ENCODE measurements at places on chromosomes 2 and 18. TPM values are rescaled to one million over a fixed set of nuclear protein-coding genes. Genes with fewer than 3 reads are reported as not detected.

LOXL3 gene
- 11.4 TPM for total RNA-seq

CTAGE1 gene
- not detected for total RNA-seq

REL gene
- 4.1 TPM for total RNA-seq

LCT gene
- not detected for total RNA-seq

IL1A gene
- total RNA-seq, result not detected

SERPINB12 gene
- total RNA-seq, result not detected

SPOPL gene
- total RNA-seq, result 6.4 TPM

GPATCH11 gene
- 3.8 TPM for total RNA-seq

C1GALT1C1L gene
- total RNA-seq, result not detected

RBM44 gene
- total RNA-seq, result 0.25 TPM

DSC3 gene
- total RNA-seq, result not detected

DYSF gene
- total RNA-seq, result 0.18 TPM

ANKRD30B gene
- total RNA-seq, result not detected

RAD51AP2 gene
- not detected for total RNA-seq

LRRTM4 gene
- total RNA-seq, result not detected

DNAH7 gene
- total RNA-seq, result 0.06 TPM

RAB11FIP5 gene
- 19.0 TPM for total RNA-seq

WNT6 gene
- 0.14 TPM for total RNA-seq

HJURP gene
- 38.5 TPM for total RNA-seq

VAPA gene
- 141 TPM for total RNA-seq

NEU2 gene
- not detected for total RNA-seq

NT5DC4 gene
- total RNA-seq, result not detected

DOK6 gene
- total RNA-seq, result 0.10 TPM

PSTPIP2 gene
- total RNA-seq, result 19.0 TPM

SGO2 gene
- total RNA-seq, result 2.6 TPM

REV1 gene
- 25.4 TPM for total RNA-seq

CTLA4 gene
- total RNA-seq, result not detected

ANKRD44 gene
- not detected for total RNA-seq

PTPRN gene
- 0.71 TPM for total RNA-seq

ATP6V1B1 gene
- total RNA-seq, result not detected

GCG gene
- not detected for total RNA-seq

RPE gene
- 37.1 TPM for total RNA-seq

CCDC148 gene
- 4.1 TPM for total RNA-seq

FEV gene
- not detected for total RNA-seq

CAPN14 gene
- total RNA-seq, result not detected

FAP gene
- total RNA-seq, result not detected

ITGB6 gene
- total RNA-seq, result not detected

GPR45 gene
- total RNA-seq, result not detected
